ENCODE measurements at places on chromosomes 7 and 10. TPM values are rescaled to one million over a fixed set of nuclear protein-coding genes. Genes with fewer than 3 reads are reported as not detected.

- peak overlapping the region; percentile 67 for H3K27ac ChIP-seq
- peaks cover 15% of the 10 kb centered on the region for H3K36me3 ChIP-seq
- H3K4me1 ChIP-seq, result peaks cover 41% of the 10 kb centered on the region
- no peak overlapping the region for H3K4me3 ChIP-seq
Observed at GRCh38 chr7:87216701-87217508, 2.6 kb downstream of the TMEM243 start.

- H3K4me3 ChIP-seq, result no peak overlapping the region
- no peaks in the 10 kb centered on the region for H3K27me3 ChIP-seq
- no peak for DNase-seq
- H3K36me3 ChIP-seq, result no peaks in the 10 kb centered on the region
Observed at GRCh38 chr10:25036381-25036780, 20.0 kb downstream of the THNSL1 start.

DNA sequence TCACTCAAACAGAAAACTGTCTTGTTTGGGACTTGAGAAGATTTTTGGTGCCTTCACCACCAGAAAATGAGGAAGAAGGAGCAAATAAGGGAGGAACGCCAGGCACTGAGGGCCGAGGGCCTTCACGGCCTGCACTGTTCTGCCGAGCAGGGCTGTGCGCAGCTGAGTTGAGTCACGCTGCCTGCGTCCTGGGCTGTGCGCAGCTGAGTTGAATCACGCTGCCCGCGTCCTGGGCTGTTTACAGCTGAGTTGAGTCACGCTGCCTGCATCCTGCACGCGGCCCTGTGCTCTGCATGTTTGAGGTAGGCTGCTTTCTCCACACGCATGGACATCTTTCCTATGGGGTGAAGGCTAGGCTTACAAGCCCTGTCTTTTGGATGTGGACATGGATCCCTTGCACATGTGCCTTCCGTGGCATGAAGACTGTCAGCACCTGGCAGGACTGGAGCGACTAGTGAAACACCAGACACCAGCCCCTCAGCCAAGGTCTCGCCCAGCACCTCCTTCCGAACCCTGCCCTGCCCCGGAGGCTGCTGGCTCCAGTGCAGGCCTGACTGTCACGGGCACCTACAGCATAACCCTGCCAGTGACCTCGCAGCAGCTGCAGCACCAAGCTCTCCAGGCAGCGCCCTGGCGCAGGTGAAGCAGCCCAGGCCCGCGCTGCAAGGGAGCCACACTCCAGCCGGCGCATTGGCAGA is 96.7 kb downstream of the HTR5A start:
- DNase-seq, result peak; percentile 89
- H3K4me1 ChIP-seq, result peaks cover 16% of the 10 kb centered on the region
- H3K36me3 ChIP-seq, result no peaks in the 10 kb centered on the region
- H3K4me3 ChIP-seq, result no peak overlapping the region
- H3K27me3 ChIP-seq, result peaks cover 6% of the 10 kb centered on the region

DNA sequence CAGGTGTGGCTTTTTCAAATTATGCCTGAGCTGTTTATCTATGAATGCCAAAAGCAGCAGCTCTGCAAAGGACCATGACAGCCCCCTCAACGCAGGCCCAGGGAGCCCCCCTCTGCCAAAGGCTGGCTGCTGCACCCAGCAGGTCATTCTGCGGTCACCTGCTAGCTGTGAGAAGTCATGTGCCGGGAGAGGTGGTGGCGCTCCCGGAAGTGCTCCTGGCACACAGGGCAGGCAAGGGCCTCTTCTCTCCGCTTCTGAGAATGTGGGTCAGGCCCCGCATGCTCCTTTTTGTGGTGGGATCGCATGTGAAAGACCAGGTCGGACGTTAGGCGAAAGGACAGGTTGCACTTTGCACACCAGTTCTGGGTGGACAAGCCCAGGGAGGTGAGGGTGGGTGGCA is 16.4 kb downstream of the ZNF488 start:
- DNase-seq, result no peak
- no peaks in the 10 kb centered on the region for H3K27me3 ChIP-seq
- no peak overlapping the region for H3K4me3 ChIP-seq
- H3K36me3 ChIP-seq, result no peaks in the 10 kb centered on the region
- H3K27ac ChIP-seq, result no peak overlapping the region

DNA sequence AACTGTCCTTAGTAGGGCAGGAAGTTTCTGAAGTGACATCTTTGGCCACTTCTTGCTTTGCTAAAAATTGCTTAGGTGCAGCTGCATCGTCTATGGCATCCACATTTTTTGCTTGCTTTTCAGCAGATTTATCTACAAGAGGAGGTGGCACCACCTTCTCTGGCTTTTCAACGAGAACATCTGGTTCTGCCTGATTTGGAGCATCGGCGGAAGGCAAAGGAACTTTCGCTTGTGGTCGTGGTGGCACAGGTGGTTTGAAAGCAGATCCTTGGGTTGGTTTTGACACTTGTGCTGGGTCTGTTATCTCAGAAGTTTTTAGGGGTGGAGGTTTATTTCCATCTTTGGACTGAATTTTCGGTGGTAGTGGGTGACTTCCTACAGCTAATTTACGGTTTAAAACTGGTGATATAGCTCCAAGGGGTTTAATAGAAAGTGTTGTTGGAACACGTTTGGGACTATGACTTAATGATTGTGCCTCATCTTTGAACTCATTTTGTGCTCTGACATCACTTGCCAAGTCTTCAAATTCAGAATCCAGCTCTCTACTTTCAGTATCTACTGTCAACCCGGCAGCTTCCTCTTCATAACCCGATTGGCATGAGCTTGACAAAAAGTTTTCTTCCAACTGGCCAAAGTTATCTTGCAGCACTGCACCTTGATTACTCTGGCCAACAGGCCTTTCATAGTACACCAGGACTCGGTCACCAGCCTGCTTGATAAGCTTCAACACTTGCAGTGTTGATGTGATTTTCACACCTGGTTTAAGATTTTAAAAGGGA is 44.0 kb downstream of the SLC18A2 start:
- no peak overlapping the region for H3K27ac ChIP-seq
- peaks cover 18% of the 10 kb centered on the region for H3K36me3 ChIP-seq
- H3K27me3 ChIP-seq, result no peaks in the 10 kb centered on the region
- no peak overlapping the region for H3K4me3 ChIP-seq

GRCh38 chr7:100167912-100168323 is 499 bp downstream of the GAL3ST4 start:
- no peak for DNase-seq
- H3K27ac ChIP-seq, result no peak overlapping the region
- peaks cover 28% of the 10 kb centered on the region for H3K4me1 ChIP-seq
- H3K36me3 ChIP-seq, result no peaks in the 10 kb centered on the region
- H3K27me3 ChIP-seq, result peaks cover 42% of the 10 kb centered on the region
- no peak overlapping the region for H3K4me3 ChIP-seq

DNA sequence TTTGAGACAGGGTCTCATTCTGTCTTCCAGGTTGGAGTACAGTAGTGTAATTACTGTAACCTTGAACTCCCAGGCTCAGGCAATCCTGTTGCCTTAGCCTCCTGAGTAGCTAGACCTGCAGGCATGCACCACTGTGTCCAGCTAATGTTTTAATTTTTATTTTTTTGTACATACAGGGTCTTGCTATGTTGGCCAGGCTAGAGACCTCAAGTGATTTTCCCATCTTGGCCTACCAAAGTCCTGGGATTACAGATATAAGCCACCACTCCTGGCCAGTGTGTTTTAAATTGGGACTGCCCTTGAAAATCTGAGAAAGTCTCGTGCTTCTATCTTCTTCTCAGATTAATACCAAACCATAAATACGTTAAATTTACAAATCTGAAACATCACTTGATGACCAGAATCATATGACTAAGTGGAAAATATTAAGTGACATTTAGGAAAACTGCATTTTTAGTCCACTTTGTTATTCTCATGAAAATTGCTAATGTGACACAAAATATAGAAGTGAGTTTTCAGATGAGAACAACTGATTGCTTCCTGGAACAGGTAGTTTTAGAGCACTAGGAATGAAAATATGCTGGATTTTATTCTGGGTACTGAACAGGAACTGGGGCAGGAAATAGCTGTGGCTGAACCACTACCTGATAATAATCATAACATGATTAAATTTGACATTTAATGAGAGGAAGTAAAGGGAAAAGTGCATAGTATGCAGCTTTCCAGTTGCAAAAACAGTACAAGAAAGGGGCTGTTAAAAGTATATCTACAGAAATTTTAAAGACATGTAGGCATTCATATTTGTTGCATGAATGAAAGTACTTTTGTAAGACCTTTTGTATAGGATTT is 4.2 kb downstream of the PHTF2 start:
- no peak overlapping the region for H3K4me3 ChIP-seq
- no peaks in the 10 kb centered on the region for H3K36me3 ChIP-seq
- peaks cover 8% of the 10 kb centered on the region for H3K4me1 ChIP-seq

The MMRN2 gene
- total RNA-seq, result 1.5 TPM

The ITPRID1 gene
- not detected for total RNA-seq

DNA sequence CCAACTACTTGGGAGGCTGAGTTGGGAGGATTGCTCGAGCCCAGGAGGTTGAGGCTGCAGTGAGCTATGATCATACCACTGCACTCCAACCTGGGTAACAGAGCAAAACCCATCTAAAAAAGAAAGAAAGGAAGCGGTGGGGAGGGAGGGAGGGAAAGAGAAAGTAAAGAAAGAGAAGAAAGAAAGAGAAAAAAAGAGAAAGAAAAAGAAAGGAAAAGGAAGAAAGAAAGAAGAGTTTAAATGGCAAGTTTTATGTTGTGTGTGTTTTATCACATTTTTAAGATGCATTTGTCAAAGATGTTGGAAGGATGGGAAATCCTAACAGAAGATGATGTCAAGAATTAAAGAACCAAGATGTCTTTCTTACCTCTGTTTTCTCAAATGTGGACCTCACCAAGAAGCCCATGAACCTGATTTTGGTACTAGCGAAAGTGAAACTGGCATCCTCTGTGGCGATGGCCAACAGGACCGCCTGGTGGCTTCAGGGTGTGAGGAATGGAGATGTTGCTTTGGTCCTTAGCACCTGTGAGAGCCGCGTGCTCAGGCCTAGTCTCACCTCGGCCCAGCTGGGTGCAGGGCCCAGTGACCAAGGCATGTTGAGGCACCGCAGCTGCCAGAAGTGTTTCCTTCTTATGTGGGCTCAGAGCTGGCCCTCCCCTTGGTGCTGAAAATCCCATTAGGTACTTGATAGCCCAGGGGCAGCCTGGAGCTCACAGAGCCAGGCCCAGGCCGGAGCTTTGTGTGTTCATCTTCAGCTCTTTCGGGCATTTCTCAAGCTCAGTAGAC is 9.8 kb downstream of the UCMA start:
- H3K27ac ChIP-seq, result no peak overlapping the region
- no peaks in the 10 kb centered on the region for H3K27me3 ChIP-seq
- H3K4me3 ChIP-seq, result no peak overlapping the region
- H3K4me1 ChIP-seq, result no peaks in the 10 kb centered on the region
- H3K36me3 ChIP-seq, result no peaks in the 10 kb centered on the region
